Stimulated activated CD8-positive, alpha-beta memory T cell treated with anti-CD3 and anti-CD28 coated beads, Interleukin-12 subunit alpha, Interleukin-12 subunit beta, amount 100 ng/mL, for 1 hour (primary cell): ENCODE measurements at places on chromosomes 6 and 20.

DNA sequence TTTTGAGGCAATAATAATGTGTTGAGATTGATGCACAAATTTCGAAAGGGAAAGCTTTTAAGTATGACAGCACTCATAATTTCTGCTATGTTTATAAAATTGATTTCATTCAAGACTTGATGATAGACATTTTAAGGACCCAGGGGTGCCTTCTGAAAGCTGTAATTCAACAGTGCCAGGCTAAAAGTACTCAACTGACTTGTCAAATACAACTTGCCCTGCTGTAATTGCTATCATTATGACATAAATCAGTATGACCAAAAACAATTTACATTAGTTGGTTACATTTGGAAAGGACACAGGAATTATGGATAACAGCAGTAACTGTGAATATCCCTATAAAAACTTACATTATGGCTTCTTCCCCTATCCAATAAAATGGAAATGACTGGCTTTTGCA is 178.9 kb downstream of the MMUT start:
- no peak for DNase-seq

DNA sequence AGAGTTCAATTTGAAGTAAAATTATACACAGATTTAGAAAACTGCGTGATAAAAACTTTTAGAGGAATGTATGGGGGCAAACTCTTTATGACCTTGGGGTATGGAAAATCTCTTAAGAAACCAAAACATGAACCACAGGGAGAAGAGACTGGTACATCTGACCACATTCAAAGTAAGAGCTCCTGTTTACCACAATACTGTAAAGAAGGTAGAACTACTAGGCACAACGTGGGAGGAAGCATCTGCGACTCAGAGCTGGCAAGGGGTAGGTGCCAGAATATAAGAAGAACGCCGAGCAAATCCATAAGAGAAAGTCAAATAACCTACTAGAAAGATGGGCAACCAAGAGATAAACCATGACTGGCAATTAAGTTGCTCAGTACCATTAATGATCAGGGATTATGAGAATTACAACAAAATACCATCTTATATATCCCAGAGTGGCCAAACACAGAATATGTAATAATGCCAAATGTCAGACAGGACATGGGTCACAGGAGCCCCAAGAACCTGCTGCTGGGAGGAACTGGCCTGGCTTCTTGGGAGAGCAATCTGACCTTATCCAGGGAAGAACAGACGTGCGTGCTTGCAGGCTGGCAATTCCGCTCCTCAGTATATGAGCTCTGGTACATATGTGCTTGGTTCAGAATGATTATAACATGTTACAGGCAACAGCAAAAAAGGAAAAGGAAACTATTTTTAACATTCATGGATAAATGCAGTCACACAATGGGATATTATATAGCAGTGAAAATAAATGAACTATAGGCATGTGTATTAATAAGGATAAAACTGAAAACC is 50.2 kb downstream of the INSM1 start:
- DNase-seq: no peak

DNA sequence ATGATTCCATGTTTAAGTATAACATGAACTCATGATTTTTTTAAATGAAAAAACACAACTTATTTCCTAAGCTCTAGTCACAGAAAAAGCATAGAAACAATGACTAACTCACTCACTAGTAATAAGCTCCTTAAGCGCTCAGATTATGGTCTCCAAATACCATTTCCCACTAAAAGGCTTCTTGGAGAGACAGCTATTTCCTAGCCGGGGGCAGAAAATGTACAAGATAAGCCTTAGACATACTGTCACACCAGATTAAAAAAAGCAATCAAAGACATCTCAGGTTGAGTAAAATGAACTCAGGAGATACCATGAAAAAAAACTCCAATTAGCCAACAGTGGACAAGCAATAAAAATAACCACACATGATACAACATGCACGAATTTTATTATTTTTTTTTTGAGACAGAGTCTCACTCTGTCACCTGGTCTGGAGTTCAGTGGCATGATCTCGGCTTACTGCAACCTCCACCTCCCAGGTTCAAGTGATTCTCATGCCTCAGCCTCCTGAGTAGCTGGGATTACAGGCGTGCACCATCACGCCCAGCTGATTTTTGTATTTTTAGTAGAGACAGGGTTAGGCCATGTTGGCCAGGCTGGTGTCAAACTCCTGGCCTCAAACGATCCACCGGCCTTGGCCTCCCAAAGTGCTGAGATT is 14.9 kb downstream of the SRPK1 start:
- DNase-seq: no peak

DNA sequence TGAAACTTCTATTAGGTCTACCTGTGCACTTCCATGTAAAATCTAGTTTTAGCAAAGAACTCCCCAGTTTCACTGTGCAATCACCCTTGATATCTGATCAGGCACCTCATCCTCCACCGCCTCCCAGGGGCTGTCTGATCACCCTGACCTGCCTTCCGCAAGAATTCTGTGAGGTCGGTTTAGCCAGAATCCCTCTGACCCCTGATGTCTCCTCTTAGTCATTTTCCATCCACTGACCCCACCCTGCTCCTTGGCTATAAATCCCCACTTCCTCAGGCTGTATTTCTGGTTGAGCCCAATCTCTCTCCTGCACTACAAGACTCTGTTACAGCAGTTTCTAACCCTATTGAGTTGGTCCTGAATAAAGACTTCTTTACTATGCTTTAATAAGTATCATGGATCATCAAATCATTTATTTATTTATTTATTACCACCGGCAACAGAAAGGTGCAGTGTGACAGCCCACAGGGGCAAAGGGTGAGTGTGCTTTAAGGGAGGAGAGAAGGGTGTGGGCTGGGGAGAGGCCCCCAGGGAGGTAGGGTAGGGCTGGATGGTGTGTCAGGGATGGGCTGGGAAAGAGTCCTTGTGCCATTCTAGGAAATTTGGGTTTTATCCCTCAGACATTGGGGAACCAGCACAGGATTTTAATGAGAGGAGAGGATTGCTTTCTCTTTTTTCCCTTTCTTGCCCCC is 11.2 kb upstream of the SERPINB6 start:
- DNase-seq: no peak

DNA sequence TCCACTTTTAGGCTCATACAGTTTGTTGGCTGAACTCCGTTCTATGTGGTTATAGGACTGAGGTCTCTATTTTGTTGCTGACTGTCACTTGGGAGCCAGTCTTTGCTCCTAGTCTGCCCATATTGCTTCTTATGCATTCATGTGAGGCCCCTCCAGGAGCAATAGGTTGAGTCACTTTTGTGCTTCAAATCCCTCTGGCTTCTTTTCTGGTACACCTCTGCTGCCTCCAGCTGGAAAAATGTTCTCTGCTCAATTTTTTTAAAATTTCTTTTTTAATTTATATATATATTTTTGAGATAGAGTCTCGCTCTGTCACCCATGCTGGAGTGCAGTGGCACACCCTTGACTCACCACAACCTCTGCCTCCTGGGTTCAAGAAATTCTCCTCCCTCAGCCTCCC is 42.7 kb upstream of the NOX3 start:
- no peak for DNase-seq

- DNase-seq: no peak
These were observed 96.3 kb downstream of the GMPR start for GRCh38 chr6:16334671-16335070.

DNA sequence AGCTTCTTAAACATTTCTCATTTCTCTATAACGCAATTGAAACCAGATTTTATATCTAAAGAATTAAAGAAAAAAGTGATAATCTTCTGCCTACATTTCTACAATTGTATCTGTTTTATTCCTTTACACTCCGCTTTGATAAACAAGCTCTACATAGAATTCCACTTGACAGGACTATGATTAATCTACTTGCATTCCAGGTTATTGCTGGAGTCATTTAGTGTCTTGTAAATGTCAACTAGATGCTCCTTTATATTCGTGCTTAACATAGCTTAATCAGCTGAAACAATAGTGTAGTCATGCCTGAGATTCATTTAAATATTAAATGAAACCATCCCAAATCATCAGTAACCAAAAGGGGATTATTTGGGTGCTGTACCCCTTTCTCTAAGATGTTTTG is 284.0 kb downstream of the TRDN start:
- no peak for DNase-seq

GRCh38 chr6:35489995-35490791 is 6.7 kb downstream of the TEAD3 start:
- no peak for DNase-seq

DNA sequence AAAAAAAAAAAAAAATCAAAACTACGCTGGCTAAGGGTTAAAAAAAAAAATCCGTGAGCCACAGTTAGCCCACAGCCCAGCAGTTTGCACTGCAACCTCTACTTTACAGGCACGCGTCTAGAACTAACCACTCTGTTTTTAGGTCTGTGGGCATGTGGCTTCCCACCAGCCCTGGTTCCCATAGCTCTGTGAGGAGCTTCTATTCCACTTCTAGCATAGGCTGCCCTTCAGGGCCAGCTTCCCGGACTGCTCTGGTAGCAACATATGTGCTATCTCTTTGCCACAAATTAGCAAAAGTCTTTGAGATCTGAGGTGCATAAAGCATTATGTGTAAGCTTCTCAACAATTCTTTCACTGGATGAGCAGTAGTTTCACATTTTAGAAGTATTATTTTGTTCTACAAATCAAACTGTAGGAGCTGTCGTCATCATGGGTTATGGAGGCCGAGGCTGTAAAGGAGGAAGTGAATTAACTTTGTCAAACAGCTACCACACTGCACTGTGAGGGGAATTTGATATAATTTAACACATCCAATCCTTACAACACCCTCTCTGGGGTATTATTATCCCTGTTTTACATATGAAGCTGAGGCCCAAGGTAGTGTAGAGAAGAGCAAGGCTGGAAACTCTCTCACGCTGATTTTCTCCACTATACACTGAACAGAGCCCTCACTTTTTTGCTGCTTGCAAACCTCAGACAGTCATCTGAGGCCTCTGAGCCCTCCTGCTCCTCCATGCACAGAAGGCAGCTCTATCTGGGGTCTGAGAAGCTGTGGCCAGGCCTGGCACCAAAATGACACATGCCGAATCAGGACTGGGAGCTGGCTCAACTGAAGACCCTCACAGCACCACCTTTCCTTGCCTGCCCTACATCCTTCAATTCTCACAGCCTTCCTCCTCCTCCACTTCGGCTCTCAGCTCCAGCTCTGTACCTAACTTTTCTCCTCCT is 35.4 kb downstream of the MAN1A1 start:
- no peak for DNase-seq

GRCh38 chr6:22466665-22467245 is 102.6 kb upstream of the HDGFL1 start:
- no peak for DNase-seq

DNA sequence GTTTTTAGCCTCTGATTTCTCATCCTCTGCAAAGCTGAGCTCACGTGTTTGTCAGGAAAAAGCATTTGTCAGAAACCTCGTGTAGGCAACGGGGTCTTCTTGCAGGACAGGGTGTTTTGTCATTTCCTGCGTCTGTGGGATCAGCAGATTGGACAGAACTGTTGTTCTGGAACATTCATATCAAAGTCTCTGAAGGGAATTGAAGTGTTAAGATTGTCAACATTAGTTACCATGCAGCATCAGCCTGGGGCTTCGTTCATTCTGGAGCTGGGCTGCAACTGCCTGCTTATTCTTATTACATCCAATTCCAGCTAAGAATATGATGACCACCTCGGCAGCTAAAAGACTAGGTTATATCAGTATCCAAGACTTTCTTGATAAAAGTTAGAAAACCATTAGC is 71.0 kb upstream of the RALGAPA2 start:
- DNase-seq: no peak

GRCh38 chr20:62732842-62733525 is 24.3 kb downstream of the NTSR1 start:
- no peak for DNase-seq

DNA sequence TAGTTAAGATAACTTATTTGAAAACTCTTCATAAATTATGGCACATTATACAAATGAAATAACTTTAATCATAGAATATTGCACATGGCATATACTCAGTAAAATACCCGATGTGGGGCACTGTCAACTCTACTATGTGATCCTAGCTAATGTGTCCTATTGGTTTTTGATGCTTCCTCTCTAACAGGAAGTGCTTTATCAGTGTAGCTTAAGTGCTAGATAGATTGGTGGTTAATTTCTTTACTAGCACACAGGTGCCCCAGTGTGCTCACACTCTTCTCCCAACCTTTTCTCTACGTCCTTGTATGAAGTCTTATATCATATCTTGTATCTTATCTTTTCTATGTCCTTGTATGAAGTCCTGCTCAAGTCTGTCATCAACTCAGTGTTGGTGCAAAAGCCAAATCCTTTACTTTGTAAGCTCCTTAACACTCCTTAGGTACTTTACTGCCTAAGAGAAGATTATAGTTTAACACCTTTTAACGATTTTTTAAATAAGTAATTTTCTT is 358.9 kb downstream of the CENPW start:
- no peak for DNase-seq

- DNase-seq: no peak
These were observed 479.4 kb upstream of the MAN1A1 start for GRCh38 chr6:119829006-119829405.

DNA sequence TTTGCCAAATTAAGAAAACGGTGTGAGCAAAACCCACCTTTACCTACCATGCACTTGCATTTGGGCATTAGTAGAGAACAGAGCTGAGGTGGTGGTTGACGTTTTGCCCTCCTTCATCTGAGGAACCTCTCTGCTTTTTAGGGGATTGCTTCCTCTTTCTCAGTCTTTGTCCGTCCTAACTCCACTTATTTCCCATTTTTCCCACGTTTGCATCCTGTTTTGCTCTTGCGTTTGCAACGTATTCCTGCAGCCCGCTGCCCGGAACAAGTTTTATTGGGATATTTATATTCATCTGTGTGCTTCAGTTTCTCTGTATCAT is 374 bp upstream of the SERINC1 start:
- DNase-seq: no peak

DNA sequence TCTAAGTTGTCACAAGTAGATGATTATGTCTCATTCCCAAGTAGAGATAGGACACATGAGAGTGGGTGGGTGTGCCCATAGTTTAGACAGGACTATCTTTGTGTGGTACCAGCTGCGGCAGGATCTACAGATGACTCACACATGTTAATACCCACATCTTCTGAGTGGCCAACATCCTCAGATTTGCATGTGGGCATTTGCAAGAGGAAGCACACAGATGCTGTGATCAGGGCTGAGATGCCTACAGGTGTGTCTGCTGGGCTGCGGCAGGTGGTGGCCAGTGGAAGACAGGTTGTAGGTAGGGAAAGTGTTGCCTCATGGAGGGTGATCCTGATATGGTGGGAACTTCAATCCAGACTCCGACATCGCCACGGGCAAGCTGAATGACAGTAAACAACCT is 50.8 kb downstream of the UTRN start:
- no peak for DNase-seq

- no peak for DNase-seq
These were observed 227.1 kb downstream of the HACE1 start for GRCh38 chr6:104632588-104632987.

GRCh38 chr20:25529295-25529951 is 55.9 kb downstream of the NINL start:
- no peak for DNase-seq

DNA sequence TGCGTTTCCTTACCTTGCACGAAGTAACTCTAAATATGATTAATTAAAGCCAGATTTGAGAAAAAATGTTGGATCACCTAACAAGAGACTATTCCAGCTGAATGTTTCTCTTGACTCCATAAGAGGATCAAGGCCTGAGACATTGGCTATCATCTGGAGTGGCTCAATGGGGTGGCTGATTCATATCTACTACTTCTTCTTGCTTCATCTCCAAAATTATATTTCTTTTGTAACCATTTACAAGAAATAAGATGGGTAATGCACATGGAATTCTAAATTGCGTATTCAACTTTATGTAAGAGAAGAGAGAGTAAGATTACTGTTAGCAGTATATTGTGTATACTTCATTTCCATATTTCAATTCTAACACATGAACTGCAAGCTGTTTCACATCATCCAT is 819.0 kb upstream of the EYS start:
- no peak for DNase-seq

GRCh38 chr6:85405853-85406198 is 44.1 kb upstream of the NT5E start:
- no peak for DNase-seq
